ENCODE measurements at places on chromosomes 16 and 17.
A peak's percentile ranks its signal among the peaks of the same experiment; 100 is the strongest.

DNA sequence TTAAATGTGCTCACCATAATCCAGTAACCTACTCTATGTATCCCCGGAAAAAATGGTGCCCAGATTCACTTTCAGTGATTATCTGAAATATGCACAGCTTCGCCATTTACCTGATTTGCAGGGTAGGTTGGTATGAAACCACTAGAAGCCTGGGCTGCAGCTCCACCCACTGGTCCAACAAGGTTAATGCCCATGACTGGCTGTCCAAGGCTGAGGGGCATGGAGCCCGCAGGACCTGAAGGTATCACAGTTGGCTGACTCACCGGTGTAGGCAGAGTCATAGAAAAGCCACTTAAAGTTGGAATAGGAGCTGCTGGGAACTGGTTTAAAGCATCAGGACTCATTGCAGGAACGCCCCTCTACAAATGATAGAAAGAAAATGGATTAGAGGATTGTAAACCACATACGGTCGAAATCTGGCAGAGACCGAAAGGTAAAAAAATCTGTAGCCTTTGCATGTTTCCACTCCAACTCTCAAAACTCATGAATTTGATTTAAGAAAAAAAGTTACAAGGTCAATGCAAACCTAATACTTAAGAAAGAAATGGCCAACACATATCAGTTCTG is 38.6 kb downstream of the SYNRG start:
- DNase-seq, result peak; percentile 69

DNA sequence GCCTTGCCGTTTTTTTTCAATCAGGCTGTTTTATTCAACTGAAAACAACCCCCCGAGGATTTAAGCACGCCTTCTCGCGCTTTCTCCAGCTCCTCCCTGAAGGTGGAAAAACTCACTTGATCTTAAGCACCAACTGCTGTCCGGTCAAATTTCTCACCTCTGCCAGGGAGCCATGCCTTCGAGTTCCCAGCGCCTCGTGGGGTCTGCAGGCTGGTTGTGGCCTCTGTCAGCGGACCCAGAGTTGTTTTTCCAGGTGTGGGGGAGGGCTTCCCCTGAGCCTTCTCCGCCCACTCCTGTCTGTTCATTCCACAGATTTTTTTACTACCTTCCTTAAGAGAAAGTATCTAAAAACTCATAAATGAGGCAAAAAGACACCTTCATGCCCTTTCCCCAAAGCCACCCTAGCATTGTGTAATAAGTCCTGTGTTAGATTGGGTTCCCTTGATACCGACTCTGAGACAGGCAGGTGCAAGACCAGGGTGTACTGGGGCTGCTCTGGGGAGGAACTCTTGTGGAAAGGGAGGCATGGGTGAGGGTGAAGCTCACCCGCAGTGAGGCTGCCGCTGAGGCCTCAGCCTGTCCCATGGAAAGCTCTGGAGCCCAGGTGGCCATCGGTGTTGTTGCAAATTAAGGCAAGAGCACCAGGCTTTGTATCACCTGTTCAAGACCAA is 101.6 kb downstream of the AXIN2 start:
- DNase-seq, result no peak

- DNase-seq, result no peak
Observed at GRCh38 chr17:75285123-75285522, 4.1 kb downstream of the SLC25A19 start.

- no peak for DNase-seq
Observed at GRCh38 chr16:85768199-85768598, 17.3 kb upstream of the C16orf74 start.

DNA sequence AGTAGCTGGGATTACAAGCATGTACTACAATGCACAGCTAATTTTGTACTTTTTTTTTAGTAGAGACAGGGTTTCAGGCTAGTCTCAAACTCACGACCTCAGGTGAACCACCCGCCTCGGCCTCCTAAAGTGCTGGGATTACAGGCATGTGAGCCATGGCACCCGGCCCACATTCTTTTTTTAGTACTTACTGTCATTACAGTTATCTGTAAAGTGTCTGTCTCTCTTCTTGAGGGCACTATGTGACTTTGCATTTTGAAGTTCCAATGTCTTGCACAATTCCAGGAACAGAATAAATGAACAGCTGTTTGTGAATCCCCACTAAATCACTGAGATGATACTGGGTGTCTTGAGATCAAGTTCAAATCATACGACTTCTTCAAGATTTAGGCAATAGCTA is 1540.3 kb downstream of the CDH11 start:
- no peak for DNase-seq

DNA sequence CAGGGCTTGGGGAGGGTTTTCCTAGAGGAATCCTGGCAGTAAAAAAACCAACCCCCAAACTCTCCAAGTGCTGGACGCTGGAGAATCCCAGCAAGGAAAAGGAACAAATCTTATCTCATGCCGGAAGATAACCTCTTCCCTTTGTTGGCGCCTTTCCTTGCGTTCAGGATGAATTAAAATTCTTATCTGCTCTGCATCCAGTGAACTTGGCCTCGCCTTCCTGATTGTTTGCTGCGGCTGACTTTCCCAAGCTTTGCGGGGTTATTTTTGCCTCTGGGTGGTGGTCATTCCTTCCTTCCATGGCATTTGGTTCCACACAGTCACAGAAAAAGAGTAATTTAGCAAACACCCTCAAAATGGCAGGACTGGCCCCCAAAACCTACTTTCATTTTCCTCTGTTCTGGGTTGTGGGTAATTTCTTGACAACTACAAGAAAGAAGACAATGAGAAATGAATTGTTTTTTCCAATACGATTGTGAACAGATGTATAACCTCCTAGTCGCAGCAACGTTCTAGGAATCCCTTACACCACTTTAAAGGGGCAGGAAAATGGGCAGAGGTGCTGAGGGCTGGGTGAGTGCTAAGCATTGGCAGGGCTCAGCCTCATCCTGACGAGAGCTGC is 77.8 kb downstream of the MRC2 start:
- DNase-seq, result no peak

- peak; percentile 94 for DNase-seq
Observed at GRCh38 chr16:17224879-17225281, 245.9 kb downstream of the XYLT1 start.

- DNase-seq, result no peak
Observed at GRCh38 chr17:79133985-79134384, 59.4 kb downstream of the ENGASE start.

- peak; percentile 81 for DNase-seq
Observed at GRCh38 chr17:77420804-77421629, 280.2 kb downstream of the SEC14L1 start.

DNA sequence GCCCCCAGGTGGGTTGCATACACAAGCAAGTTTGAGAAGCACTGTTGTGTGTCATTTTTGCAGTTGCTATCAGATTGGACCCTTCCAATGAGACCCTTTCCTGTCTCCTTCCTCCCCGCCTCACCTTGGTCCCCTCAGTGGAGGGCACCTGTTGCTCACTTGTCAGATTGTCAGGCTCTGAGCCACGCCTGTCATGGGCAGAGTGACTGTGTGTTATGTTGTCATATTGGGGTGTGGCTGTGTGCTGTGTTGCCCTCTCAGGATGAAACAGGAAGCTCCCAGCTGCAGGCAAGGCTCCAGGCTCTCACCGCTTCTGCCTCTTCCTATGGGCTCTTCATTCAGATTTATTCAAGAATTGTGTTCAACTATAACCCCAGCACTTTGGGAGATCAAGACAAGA is 302.9 kb downstream of the CPPED1 start:
- DNase-seq, result peak; percentile 8

DNA sequence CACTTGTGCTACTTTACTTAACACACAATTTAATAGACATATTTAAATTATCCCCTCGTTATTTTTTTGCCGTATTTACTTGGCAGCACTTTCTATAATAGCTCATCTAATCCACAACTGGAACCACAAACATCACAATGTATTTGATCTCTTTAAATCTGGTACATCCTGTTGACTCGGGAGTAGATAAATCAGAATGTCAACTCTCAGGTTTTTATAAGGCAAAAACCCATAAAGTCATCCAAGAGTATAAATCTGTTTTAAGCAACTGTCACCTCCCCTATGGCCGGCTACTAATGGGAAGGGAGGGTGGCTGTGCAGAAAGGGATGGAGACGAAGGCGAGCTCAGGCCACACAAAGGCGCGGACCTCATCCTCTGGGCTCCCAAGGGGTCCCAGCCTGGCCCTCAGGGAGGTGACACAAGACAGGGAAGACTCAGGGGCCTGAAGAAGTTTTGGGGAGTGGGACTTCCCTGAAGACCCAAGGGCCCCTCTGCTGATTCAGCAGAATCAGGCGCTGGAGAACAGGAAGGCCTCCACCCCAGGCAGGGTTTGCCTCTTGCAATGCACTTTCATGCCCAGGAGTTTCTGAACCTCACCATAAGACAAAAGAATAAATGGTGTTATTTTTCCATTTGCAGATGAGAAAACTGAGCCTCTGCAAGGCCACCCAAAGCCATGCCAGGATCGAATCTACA is 122.5 kb downstream of the ZNF423 start:
- DNase-seq, result no peak

- peak; percentile 23 for DNase-seq
Observed at GRCh38 chr17:74274060-74274708, at the start of gene DNAI2. DNAI2 (plus strand) TSS chr17:74274234; CDS start chr17:74281818, 7,584 bp downstream.

DNA sequence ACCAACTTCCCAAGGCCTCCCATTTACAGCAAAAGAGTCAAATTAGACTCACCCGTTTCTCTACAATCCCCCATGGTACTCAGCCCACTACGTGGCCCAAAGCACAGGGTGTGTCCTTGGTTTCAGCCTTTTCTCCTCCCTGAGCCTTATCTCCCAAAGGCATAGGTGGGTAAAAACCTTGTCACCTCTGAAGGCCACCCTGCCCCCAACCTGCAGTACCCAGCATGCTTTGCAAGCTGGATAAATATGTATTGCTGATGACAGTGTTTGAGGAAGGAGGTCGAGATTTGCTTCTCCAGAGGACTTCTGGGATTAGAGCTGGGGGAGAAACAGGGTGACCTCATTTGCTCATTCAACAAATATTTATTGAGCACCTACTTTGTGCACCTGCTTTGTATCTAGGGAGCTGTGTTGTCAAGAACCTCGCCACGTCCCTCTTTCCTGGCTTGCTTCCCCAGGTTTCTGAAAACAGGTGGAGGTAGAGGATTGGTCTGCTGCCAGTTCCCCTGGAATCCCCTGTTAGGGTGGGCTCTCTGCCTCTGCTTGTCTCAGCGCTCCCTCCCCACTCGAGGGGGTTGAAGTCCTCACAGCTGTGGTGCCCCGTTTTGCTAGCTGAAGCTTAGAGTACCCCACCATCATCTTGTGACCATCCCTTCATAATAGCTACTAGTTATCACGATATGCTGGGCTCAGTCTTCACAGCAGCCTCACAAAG is 3.0 kb downstream of the LASP1 start:
- no peak for DNase-seq

GRCh38 chr16:2044541-2044940 is 3.1 kb downstream of the NTHL1 start:
- no peak for DNase-seq

DNA sequence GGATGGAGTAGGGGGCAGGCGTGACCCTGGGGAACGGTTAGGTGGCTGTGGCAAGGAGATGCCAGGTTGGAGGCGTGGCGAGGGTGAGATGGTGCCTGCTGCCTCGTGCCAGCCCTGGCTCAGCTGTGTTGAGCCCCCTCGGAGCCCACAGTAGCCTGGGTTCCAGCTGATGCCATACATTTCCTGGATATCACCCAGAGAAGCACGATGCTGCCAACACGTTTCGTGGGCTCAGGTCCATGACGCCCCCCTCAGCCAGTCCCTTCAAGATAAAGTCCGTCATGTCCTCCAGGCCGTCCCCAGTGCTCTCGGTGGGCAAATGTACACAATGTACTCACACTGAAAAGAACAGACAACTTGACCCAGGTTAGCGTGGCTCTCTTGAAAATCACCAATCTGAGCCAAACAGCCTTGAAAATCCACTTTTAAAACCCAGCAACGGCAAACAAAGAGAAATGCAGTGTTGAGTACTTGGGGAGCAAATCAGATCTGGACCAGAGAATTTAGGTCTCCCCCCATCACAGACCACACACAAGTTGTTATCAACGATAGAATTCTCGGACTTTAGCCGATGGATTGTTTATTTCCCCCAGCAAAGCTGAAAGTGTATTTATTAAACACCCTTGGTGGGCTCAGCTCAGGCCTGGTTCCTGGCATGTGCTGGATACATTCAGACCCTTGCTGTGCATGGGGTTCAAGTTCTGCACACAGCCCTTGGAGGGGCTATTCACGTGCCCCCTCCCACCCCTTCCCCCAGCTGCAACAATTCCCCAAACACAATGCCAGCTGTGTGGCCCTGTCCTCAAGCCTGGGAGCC is 102.8 kb upstream of the PLCG2 start:
- DNase-seq, result no peak

DNA sequence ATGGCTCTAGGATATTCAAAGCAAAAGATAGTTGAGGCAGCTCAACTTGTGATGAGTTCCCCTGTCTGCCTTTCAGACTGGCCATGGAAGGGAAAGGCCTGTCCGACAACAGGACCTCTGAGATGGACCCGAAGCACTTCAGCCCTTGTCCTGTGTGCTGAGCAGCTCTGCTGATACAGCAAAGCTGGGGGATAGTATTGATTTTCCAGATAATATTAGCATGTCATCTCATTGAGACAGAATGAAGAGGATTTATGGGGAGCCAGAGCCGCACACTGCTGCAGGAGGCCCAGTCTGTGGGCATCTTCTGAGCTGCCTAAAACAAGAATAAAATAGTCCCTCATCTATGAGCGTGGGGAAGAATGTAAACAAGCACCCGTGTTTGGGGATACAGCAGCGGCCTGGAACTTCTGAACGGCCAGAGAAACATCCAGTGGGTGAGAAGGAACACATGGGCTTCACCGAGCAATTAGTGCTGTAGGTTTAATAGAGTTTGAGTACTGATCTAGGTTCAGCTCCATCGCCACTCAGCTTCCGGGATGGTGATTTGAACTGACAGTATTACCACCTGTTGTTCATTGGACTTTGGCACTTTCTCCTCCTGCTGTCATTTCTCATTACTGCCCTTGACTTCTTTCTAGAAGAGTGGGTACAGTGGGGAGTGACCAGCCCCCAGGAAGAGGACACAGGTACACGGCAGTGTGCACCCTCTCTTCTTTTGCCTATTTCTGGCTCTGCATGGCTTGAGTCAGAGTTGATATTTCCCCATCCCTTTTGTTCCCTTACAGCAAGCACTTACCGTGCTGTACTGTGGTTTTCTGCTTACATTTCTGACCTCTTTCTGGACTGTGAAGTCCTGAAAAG is 96.5 kb upstream of the TBX2 start:
- DNase-seq, result no peak

- DNase-seq, result no peak
Observed at GRCh38 chr17:38421171-38421841, 7.0 kb upstream of the ARHGAP23 start.

Data from NB4 (cell line).